ENCODE measurements at places on chromosomes 5 and 9.

- DNase-seq: no peak
Measured at GRCh38 chr5:142287973-142288313, 36.9 kb downstream of the SPRY4 start.

DNA sequence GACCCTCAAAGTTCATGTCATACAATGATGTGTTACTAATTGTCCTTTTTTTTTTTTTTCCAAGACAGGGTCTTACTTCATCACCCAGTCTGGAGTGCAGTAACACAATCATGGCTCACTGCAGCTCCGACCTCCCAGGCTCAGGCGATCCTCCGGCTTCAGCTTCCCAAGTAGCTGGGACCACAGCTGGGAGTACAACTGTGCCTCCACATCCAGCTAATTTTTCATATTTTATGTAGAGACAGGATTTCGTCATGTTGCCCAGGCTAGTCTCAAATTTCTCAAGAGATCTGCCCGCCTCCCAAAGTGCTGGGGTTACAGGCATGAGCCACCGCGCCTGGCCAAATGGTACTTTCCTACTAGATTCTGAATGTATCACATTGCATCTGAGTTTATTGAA, 49.4 kb upstream of the EBF1 start:
- no peak for DNase-seq

GRCh38 chr9:5563886-5564285, 53.6 kb downstream of the PDCD1LG2 start:
- DNase-seq: no peak

GRCh38 chr5:395921-396530, 47.0 kb upstream of the EXOC3 start:
- no peak for DNase-seq

GRCh38 chr9:33425128-33425533, 22.3 kb downstream of the AQP3 start:
- DNase-seq: no peak

GRCh38 chr9:3873818-3874217, 348.0 kb upstream of the RFX3 start:
- no peak for DNase-seq

DNA sequence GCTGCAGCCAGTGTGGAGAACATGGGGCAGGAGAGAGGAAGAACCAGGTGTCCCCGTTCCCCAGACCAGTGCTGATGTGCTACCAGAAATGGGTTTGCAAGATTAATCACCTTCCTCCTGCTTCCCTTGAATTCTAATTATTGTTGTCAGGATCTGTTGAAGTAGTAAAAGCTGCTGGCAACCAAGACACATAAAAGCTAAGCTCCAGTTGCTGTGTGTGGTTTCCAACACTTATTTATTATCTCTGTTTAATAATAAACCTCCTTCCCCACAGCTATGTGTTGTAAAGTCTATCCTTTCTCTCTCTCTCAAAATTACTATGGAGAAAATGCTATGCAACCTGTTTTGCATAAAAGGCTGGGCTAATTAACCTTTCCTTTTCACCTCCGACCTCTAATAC, 2.3 kb upstream of the RETREG1 start:
- no peak for DNase-seq

DNA sequence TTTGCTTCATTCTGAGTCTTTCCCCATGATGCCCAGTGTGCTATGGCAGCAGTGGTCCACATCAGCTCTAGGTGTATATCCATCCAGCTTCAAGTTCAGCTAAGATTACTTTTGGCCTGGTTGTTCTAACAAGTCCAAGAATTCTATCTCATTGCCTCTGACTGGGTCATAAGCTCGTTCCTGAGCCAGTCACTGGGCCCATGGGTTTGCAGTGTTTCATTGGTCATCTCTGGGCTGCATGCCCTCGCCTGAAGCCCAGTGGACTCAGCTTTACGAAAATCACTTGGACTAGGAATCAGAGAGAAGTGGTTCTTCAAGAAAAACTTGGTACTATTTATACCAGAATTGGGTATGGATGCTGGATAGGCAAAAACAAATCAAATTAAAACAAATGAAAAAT, 16.1 kb upstream of the ARHGAP26 start:
- DNase-seq: no peak

DNA sequence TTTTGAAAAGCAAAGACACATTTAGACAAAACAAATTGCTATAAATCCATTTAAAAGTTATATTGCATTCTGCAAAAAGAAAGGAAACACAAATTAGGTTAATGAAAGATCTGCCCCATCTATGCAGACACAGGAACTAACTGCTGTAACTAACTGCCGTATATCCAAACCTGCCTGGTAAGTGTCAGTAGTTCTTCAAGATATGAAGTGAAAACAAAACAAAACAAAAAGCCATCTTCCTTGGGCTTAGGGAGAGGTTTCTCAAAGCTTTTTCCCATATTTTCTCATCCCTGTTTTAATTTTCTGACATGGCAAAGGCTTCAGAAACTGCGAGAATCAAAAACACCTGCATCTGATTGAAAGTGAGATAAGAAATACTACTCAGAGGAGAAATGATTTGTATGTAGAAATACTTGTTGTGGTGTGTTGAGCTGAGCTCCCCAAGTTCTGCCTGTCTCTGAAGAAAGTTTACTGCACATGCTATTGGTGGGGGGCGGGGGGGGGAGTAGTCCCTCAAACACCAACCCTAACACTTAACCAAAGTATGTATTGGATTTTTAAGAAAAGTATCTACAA, 750.5 kb downstream of the PTPRD start:
- DNase-seq: no peak

- DNase-seq: no peak
Measured at GRCh38 chr9:131120620-131121228, 4.7 kb upstream of the NUP214 start.

GRCh38 chr5:138445547-138446271, 6.9 kb downstream of the REEP2 start:
- no peak for DNase-seq

- no peak for DNase-seq
Measured at GRCh38 chr5:51202161-51202560, 181.1 kb upstream of the ISL1 start.

GRCh38 chr5:39569857-39570256, 145.1 kb upstream of the DAB2 start:
- no peak for DNase-seq

DNA sequence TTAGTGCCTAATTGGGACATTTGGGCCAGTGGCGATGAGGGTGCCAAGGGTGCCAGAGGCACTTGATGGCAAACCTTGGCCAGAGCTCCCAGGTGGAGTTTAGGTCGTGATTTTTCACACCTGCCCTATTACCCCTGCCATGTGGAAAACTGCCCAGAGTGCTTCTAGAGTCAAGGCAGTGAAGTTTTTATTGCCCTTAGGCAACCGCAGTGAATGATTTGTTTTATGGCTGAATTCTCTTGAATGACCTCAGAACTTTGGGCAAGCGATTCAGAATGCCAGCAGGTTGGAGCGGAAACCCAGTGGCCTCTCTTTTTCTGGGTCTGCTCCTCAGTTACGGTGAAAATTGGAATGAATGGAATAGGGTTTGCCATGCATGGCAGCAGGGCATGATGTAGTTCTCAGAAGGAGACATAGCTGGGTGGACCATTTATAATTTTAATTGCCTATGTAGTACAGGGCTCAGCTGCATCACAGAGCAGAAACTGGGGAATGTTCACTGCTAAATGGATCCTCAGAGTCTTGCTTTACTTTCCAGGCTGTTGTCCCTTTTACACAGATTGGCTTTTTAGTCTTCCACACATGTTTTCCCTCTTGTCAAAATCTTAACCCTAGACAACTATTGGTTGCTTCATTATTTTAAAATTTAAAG, 820.0 kb upstream of the SEMA6A start:
- no peak for DNase-seq

DNA sequence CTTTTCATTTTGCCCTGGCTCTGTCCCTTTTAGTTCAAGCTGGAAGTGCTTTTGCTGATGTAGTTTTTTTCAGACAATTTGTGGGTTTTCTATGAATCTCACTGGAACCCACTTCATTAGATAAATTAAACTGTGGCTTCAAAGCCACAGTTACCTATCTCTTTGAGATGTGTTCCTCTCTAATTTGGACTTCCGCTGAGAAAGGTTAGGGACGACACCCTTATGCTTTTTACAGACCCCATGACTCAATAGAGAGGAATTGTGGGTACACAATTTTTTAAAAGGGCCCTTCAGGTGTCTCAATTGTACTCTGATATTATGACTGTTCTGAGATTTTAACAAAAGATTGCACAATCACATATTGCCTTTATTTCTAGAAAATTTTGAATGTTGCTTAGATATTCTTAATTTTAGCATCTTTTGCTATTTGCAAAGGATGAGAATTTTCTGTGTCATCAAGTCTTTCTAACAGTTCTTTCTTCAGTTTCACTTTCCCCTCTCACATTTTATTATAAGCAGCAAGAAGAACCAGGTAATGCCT, 110.6 kb downstream of the GADD45G start:
- DNase-seq: no peak

GRCh38 chr5:151249281-151249680, 3.7 kb upstream of the GM2A start:
- no peak for DNase-seq

DNA sequence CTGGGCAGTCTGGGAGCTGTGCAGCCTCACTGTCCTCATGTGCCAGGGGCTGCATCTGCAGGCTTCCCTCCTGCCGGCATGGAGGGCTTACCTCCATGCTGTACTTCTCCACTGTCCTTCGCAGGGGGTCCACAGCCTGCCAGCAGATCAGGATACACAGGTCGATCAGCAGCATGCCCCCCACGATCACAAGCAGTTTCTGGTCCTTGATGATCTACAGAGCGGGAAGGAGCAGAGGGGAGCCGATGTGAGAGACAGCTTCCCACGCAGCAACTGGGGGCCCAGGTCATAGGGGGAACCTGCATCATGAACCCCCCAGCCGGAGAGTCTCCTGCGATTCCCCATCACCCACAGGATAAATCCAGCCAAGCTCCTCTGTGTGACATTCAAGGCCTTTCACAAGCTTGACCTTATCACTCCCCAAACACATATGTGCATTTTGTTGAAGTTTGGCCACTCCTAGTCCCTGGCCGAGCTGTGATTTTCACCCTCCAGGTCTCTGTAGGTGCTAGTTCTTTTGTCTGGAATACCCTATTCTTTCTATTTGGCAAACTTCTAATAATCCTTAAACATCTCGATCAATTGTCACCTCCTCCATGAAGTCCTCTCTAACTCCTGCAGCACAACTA, 107.3 kb upstream of the TBC1D2 start:
- no peak for DNase-seq

DNA sequence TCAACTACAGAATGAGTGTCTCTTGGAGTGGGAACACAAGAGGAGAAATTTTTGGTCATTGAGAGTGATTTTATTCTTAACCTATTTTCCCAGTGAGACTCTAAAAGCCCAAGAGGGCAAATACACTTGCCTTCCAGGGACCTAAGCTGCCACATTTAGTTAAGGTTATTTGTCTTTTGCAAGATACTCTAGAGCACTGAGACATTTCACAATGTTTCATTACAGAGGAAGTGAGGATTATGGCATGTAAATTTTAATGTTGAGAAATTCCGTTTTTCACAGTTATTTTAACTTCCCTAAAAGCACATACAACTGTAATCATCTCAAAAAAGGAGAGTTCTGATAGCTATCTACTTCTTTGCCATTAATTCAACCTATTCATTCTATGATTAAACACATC, 38.7 kb upstream of the RAB3C start:
- no peak for DNase-seq

DNA sequence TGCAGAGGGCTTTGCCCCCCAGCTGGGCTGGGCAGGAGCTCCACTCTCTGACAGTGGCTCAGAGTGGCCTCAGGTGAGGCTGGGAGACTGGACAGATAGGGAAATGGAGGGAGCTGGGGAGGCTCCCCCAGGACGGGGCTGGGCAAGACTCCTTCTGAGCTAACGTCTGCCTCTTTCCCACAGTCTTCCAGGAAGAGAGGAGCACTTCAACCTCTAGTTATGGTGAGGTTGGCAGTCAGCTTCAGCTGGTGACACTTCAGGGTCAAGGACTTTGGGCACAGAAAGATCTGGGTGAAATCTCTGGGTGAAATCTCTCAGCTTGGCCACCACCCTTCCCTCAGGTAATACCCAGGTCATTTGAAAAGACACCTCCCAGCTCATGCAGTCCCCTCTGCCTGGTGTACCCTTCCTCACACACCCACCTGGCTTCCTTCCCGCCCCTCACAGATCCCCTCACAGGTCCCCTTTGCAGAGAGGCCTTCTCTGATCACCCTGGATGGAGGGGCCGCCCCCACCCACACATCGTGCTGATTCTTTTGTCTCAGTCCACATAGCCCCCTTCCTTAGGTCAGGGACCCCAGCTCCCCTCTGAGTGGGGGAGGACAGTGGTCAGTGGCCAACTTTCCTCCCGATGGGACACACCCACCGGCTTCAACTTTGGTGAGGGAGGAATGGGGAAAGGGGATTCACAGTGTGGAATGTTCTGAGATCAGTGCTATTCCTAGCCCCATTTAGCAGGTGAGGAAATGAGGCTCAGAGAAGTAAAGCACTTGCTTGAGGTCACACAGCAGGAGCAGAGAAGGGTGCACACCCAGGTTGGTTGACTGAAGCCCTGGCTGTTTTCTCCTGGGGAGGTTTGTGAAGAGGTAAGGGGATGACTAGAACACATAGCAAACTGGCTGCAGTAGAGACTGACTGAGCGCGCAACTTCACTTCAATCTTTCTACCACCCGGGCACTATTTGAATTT, 15.8 kb upstream of the NEURL1B start:
- DNase-seq: no peak

- DNase-seq: peak; percentile 81
Measured at GRCh38 chr5:179805529-179806249, 977 bp downstream of the MGAT4B start.

DNA sequence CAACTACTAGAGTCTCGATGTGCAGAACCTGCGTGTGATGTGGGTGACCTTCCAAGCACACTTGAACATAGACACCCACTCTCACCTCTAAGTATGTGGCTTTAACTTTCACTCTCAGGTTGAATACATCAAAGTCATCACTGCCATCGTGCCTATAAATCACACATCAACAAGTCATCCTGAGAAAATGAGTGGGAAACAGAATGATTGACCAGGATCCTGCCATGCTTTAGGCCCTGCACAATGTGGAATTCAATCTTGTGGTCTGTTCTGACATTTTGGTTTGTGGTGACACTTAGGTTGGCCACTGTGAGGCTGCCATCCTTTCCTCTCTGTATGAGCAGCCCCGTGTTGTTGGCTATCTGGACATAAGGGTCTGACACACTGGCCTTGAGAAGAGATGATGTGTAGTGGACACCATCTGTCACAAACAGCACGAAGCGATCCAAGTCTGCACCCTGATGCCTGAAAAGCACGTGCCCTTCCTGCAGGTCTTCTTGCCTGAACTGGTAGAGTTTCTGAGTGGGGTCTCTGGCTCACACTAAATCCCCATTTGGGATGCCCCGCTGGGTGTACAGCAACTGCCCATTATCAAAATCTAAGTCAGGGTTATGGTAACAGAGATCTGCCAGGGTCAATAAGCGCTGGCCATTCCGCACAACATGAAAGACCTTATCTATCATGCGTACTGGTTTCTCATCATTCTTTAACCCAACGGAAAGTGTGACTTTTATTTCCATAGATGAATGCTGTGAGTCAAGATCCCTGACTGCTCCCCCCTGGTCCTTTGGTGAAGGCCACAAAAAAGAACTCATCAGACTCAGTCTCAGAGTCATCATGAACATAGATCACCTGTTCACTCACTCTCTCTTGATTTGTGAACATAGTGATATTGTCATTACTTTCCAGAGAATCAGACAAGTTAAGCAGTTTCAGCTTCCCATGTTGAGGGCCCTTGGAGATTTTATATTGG, 116.6 kb downstream of the ESM1 start:
- no peak for DNase-seq

GRCh38 chr5:56985936-56986625, 34.2 kb upstream of the MIER3 start:
- DNase-seq: no peak

GRCh38 chr9:70609542-70610286, 195.3 kb upstream of the KLF9 start:
- DNase-seq: no peak
